Stimulated activated CD4-positive, alpha-beta T cell treated with anti-CD3 and anti-CD28 coated beads, Interleukin-1b, Interleukin-23, amount 100 ng/mL, for 24 hours (primary cell): ENCODE measurements at places on chromosomes 11 and 22.

- DNase-seq = no peak
These were observed 28.0 kb downstream of the TPST2 start for GRCh38 chr22:26561756-26562417.

DNA sequence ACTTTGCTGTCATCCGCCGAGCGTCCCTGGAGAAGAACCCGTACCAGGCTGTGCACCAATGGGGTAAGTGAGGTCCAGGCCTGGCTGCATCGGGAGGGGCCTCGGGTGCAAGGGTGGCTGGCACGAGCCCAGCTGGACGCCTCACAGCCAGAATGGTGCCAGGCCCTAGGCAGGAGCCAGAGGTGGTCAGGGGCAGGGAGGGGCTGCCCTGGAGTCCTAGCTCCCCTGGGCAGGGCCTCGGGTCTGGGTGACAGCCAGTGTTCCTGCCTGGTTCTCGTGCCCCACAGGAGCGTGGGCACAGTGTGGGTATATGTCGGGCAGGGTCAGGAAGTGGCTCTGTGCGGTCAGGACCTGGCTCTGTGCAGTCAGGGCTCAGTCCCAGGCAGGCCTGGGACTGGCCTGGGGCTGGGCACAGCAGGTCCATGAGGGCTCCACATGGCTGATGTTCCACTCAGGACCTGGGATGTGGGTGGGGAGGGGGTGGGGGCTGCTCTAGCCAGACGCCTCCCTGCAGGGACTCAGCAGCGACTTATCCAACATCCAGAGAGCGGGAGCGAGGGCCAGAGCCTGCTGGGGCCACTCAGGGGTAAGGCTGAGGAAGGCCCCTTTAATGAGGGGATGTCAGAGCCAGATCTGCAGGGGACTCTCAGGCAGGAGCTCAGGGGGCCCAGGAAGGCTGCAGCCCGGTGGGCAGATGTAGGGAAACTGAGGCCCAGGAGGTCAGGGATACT is 1.2 kb downstream of the TSPAN32 start:
- no peak for DNase-seq

DNA sequence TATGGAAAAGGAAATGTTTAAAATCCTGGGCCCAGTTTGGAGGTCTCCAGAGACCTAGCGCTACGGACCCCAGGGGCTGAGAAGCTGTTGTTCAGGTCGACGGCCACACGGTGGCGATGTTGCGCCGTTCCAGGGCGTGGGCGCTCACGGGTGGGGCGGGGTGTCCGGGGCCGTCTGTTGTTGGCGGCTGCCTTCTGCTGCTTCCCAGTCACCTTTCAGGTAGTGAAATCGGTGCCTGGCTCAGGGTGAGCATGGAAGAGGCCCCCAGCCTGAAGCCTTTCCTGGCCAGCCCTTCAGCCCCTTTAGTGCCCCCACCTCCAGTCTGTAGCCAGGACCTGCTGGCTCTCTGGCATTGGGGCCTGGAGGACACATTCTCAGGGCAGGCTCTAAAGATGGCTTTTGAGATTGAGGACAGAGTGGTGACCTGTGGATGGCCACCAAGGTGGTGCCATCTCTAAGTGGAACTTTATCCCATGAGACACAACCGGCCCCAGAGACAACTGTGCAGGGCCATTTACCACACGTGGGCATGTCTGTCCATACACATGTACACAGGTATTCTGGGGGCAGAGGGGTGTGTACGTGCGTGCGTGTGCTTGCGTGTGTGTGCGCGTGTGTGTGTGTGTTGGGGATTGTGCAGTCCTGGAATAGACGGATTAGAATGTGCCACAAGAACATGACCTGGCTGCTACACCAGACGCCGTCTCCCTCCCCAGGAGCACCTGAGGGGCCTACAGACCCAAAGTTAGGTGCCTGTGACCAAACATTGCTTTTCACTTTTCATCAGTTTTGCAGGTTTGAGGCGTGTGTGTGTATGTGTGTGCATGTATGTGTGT is 53.8 kb downstream of the ST14 start:
- DNase-seq = peak; percentile 59

DNA sequence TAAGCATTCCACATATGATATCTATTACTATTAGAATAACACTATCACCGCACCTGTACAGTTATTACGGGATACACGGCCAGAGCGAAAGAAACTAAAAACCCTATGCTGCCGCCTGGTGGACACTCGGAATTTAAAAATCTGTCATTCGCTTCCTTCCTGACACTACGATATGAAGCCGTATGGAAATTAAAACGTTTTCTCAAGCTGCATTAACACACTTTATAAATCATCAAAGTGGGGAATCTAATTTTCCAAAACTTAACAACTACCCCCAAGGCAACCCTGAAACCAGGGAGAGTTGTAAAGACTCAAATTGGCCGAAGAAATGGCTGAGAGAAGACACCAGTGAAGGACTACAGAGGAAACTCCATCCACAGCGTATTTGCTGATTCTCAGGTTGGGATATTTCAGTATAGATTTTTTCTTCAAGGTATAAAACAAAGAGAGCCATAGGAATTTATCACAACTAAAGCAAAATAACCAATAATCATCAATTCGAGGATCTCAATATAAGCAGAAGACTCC is 1.4 kb downstream of the CCDC73 start:
- peak; percentile 53 for DNase-seq

- DNase-seq = no peak
These were observed 97.2 kb upstream of the CEP126 start for GRCh38 chr11:101817581-101817980.

DNA sequence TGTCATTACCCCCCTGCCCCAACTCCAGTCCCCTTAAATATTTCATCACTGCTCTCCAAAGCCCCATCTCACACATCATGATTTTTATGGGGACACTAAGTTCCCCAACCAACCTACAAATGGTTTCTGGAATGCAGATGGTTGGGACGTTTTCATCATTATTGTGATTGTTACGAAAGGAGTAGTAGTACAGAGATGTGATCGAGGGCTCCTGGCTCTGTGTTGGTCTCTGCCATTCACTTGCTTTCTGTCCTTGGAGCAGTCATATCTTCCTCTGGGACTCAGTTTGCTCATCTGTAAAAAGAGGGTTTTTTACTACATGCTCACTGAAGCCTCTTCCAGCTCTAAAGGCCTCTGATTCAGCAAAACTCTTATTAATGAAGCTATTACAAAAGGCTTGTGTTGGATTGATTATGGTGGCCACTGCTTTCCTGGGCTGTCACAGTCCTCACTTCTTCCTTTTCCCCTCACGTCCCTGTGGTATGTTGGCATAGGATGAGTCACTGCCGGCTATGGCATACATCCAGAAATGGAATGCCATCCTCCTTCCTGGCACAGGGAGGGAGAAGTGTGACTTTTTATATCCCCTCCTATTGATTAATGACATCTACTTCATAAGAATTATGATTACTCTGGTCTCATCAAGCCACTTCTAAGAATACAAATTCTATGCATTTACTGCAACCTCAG is 593.7 kb downstream of the METTL15 start:
- no peak for DNase-seq

DNA sequence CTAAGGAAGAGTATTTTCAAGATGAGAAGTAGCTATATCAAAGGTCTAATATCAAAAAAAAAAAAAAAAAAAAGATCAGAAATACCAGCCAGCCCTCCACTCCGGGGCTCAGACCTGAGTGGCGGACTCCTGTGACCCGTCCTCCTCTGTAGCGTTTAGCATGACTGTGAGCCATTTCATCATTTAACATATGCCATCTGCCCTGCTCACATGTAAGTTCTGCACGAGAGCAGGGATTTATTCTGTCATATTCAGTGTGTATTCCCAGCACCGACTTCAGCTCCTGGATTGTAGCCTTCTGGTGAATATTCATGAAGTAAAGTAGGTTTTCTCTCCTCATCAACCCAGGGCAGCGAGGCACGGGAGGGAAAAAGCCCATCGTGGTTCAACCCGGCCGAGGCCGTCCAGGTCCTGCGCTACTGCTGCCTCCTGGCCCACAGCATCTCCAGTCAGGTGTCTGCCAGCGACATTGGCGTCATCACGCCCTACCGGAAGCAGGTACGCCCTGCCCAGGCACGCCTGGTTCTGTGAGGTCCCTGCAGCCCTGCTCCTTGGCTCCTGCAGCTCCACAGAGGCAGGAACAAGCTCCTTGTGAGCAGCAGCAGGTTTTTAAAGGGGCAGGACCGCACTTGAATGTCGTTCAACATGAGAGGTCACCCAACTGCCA is 12.7 kb upstream of the PANX2 start:
- no peak for DNase-seq

DNA sequence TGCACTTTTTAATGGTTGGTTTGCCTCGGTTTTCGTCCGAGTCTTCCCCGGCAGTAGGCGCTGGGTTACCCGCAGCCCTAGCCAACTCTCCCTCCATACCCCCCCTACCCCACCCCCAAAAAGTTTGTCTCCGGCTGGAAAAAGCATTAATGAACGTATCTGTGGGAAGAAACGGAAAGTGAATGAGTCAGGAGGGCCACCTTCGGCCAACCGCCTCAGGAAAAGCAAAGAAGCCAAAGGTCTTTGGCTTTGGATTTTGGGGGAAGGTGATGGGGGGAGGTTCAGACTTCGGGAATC is 508 bp upstream of the FLI1 start:
- DNase-seq = no peak

GRCh38 chr11:2466869-2467694 is 22.3 kb downstream of the KCNQ1 start:
- no peak for DNase-seq

GRCh38 chr11:76279038-76279437 is 72.7 kb upstream of the WNT11 start:
- DNase-seq = no peak

- no peak for DNase-seq
These were observed 298.3 kb downstream of the KIRREL3 start for GRCh38 chr11:126702165-126702720.

GRCh38 chr11:35539781-35540281 is 14.4 kb upstream of the PAMR1 start:
- no peak for DNase-seq

DNA sequence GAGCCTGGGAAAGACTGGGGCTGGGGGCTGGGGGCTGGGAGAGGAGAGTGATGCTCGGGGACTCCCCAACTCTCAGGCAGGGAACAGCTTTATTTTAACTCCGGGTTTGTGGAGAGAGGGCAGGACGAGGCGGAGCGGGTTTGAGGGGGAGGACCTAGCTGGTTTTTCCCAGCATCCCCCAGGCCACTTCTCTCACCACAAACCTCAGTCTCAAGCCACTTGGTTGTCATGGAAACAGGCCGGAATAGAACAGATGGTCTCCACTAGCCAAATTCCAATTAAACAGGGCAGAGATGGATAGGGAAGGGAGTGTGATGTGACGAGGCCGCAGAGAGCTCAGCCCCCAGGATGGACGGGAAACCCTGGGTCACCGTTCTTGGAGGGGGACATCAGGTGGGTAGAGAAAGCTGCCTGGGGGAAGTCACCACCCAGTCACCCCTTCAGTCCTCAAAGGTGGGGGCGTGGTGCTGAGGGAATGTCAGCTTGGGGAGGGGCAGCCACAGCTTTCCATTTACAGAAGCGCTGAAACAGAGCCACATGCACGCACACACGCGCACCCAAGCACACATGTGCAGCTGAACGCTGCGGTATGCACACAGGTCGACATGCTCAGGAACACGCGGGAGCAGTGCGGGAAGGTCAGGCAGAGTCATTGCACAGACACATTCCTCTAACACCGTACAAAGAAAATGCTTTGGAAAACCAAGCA is 19.2 kb downstream of the NECTIN1 start:
- no peak for DNase-seq

DNA sequence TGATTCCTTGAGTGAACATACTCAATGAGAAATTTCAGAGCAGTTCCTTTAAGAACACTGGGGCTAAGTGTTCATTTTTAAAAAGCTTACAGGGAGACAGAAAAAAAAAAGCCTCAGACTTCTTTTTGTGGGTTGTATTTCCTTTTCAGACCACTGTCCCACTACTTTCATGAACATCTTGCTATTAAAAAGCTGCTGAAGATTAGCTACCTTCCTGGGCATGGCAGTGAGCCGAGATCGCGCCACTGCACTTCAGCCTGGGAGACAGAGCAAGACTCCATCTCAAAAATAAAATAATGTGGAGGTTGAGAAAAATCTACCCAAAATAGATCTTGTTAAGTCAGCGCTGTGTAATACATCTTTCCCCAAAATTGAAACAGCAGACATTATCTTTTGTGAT is 10.8 kb downstream of the TRAF6 start:
- no peak for DNase-seq

GRCh38 chr11:92295175-92296137 is 70.8 kb downstream of the FAT3 start:
- no peak for DNase-seq

DNA sequence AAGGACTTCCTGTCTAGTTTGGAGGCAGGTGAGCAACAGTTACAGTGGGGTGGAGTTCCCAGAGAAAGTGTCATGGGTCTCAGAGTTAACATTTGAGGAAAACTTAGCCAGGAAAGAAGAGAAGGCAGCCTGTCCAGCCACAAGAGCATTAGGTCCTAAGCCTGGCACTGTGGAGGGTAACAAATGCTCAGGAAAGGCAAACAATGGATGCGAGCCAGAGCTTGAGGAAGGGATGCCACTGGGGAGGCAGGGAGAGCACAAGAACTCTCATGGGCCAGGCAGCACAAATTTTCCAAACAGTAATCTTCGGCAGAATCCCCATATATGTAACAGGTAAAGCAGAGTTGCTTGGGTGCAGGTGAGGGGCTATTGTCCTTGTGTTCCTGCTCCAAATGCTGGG is 8.0 kb upstream of the SERPIND1 start:
- DNase-seq = no peak

DNA sequence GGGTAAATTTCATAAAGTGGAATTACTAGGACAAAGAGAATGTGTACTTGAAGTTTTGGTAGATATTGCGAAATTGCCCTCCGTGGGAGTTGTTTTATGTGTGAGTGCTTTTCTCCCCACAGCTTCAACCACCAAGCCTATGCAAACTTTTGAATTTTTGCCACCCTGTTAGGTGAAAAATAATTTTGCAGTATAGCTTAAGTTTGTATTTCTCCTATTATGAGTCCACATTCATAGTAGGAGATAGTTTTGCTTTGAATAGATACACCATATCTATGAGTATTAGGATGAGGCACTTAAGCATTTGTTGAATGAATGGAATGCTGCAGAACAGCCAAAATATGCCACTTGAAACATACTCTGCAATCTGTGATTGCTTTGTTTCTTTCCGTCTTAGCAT is 43.6 kb downstream of the UVRAG start:
- DNase-seq = no peak

DNA sequence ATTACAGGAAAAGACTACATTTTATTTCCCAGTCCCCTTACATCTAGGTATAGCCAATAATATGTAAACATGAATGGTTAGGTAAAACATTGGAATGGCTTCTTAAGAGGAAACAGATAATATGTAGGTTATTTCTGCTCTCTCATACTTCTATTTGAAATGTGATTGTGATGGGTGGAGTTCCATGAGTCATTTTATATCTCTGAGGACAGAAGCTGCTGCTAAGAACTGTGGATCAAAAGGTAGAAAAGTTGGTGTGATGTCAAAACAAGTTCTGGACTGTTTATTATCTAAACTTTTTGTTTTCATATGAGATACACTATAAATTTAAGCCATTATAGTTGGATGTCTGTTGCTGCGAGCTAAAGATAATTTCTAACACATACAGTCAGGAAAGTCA is 799.4 kb upstream of the TENM4 start:
- DNase-seq = no peak

- no peak for DNase-seq
These were observed 391.5 kb downstream of the SHANK2 start for GRCh38 chr11:70860888-70861287.

GRCh38 chr11:93784935-93785360 is 866 bp downstream of the MED17 start:
- no peak for DNase-seq

GRCh38 chr11:119729581-119729927 is 554 bp upstream of the NECTIN1 start:
- DNase-seq = no peak

GRCh38 chr22:40326905-40327735 is 19.2 kb upstream of the ADSL start:
- no peak for DNase-seq
